ENCODE measurements at places on chromosomes 7 and 10.

GRCh38 chr10:19817231-19817933 lies 1.1 kb downstream of the PLXDC2 start:
- DNase-seq: no peak

DNA sequence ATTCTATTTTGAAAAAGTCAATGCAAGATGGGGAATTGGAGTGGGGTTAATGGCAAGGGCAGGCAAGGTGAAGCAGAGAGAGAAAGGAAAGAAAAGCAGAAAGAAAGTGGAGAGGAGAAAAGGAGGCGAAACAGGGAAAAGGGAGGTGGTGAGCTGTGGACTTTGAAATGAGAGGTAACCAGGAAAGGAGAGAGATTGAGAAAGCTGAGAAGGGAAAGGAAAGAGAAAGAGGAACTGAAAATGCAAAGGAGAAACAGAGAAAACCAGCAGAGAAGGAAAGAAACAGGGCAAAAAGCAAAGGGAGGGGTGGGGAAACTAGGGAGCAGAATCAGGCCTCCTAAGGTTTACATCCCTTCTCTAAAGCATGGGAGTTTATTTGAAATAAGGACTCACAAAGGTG lies 72.5 kb upstream of the TPK1 start:
- DNase-seq: no peak

DNA sequence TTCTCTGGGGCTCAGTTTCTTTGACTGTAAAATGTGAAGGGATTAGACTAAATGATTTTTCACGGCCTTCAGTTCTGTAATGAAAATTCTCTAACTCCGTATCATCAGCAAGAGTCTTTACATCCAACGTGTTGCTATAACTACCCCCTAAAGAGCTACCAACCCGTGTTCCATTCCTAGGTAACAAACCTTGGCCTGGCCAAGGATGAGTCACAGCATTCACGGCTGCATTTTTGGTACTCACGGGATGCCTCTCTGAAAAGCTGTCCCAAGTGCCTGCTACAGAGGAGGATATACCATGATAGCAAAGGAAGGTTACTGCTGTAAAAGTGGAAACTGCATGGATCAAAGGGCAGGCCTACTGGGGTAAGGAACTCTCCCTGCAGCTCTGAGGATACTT lies 5.9 kb downstream of the LRRC4 start:
- DNase-seq: no peak

DNA sequence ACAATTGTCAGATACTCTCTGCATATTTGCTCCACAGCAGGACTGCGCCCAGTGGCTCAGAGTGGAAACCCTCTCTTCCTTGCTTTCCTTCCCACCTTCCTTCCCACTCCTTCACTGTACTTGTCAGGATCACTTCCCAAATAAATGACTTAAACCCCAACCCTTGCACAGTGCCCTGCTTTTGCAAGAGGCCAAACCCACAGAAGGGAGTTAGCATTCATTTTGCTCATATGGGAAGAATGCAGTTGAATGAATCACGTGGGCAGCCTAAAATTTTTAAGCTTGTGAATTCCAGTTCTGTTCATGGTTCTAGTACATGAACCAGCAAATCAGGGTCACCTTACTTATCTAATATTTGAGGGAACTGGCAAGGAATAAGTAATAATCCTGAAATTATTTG lies 47.7 kb upstream of the SFMBT2 start:
- no peak for DNase-seq

DNA sequence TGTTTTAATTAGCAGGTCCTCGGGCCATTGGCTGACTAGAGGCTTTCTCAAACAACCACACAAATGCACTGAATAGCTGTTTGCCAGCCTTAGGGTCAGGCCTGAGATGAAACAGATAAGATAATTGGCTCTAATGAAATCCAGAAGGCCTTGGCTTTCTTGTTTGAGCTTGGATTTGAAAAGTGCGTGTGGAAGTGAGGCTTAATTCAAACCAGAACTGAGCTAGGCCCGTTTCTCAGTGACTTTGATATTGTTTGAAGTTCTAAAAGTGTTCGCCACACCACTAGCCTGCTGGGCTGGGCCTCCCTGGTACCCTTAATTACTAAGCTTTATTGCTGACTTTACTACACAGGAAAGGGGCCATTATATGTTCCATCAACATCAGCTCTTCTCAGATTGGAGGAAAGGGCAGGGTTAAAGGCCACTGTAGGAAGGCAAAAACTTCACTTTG lies 270.6 kb downstream of the TWIST1 start:
- DNase-seq: no peak
